ENCODE measurements at places on chromosomes 2 and 18.

- no peak for DNase-seq
These were observed 120.7 kb downstream of the INHBB start for GRCh38 chr2:120466704-120467054.

GRCh38 chr2:175282300-175282699, 100.8 kb upstream of the ATP5MC3 start:
- no peak for DNase-seq

GRCh38 chr18:60247103-60247502, 125.5 kb downstream of the MC4R start:
- DNase-seq, result no peak

- no peak for DNase-seq
These were observed 1.5 kb downstream of the ACKR3 start for GRCh38 chr2:236571145-236571544.

- DNase-seq, result no peak
These were observed 160.0 kb upstream of the TRIB2 start for GRCh38 chr2:12556762-12557161.

GRCh38 chr2:165777522-165778186, 16.4 kb downstream of the GALNT3 start:
- DNase-seq, result no peak

- no peak for DNase-seq
These were observed 5.6 kb downstream of the LGALSL start for GRCh38 chr2:64459575-64459974.

All from MG63 (cell line).